Mesothelial cell of epicardium (in vitro differentiated cells): ENCODE measurements at places on chromosomes 6 and 20. TPM values are rescaled to one million over a fixed set of nuclear protein-coding genes. Genes with fewer than 3 reads are reported as not detected.
A peak's percentile ranks its signal among the peaks of the same experiment; 100 is the strongest.

GRCh38 chr6:82690283-82690682, 326.7 kb downstream of the TPBG start:
- no peaks in the 10 kb centered on the region for H3K27me3 ChIP-seq
- no peak for DNase-seq
- no peak overlapping the region for H3K27ac ChIP-seq
- H3K4me1 ChIP-seq = peaks cover 31% of the 10 kb centered on the region

- no peaks in the 10 kb centered on the region for H3K36me3 ChIP-seq
- DNase-seq = no peak
- H3K4me3 ChIP-seq = no peak overlapping the region
- H3K4me1 ChIP-seq = peaks cover 8% of the 10 kb centered on the region
Measured at GRCh38 chr6:134683783-134684422, 266.0 kb downstream of the ALDH8A1 start.

DNA sequence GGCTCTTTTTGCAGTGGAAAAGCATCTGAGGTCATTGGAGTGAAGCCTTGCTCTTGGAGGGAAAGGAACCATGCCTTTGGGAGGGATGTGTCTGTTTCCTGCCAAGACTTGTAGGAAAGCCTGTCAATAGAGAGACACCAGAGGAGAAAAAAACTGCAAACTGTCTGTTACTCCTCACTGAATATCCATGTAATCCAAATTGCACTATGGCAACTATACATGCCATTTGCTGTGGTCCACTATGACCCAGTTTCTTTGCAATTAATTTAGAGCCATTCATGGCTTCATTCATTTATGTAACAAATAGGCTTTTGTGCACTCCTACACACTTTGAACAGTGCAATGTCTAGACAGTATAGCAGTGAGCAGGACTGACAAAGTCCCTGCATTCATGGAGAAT, 296.5 kb downstream of the SLC35F1 start:
- no peak overlapping the region for H3K4me3 ChIP-seq
- DNase-seq = no peak
- no peaks in the 10 kb centered on the region for H3K27me3 ChIP-seq
- no peaks in the 10 kb centered on the region for H3K4me1 ChIP-seq

The SNX21 gene
- total RNA-seq = 15.8 to 21.0 TPM (median 17.3 TPM) in 3 replicates

The TOX2 gene
- 0.64 to 0.94 TPM (median 0.70 TPM) in 3 replicates for total RNA-seq

DNA sequence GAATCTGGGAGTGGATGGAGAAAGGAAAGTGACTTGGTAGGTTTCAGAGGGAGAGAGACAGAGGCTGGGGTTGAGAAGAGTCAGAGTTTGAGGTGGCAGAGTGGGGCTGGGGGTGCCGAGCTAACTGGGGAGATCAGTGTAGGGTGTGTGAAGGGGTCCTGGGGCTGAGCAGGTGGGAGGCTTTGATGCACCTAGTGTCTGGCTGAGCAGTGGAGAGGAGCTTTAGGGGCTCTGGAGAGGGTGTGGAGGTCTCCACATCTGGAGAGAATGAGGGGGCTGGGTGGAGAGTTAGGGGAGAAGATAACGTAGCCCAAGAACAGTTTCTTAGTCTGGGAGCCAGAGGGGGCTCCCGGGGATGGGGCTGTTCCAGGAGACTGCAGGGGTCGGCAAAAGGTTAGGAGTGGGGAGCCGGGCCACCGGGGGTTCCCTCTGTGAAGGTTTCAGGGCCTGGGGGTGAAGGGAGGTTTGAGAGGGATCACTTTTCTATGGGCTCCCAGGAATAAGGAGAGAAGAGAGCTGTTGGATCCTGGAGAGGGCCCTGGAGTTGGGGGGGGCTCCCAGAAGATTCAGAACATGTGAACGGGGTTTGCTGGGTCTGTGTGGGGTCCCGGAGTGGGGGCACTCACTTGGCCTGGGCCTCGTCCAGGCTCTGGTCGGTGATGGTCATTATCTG, 797 bp downstream of the PBX2 start:
- peak overlapping the region; percentile 97 for H3K27ac ChIP-seq
- no peaks in the 10 kb centered on the region for H3K27me3 ChIP-seq
- DNase-seq = no peak
- H3K36me3 ChIP-seq = peaks cover 17% of the 10 kb centered on the region
- peak overlapping the region; percentile 86 for H3K4me3 ChIP-seq
- peaks cover 70% of the 10 kb centered on the region for H3K4me1 ChIP-seq

DNA sequence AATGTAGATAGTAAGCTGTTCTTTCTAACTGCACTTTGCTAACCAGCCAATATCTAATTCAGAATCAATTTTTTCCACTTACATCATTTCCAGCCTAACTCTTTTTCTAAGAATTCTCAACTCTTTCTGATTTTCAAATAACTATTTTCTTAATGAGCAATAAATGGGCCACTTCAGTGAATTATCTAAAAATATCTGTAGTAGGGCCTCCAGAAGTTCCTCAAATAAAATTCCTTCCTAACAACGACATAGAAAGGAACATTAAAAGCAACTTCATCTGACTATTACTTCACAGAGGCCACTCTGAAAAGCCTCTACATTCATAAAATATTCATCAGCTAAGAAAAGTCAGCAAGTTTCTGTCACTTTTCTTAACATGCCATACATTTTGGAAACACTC, 4.8 kb downstream of the COL12A1 start:
- H3K4me1 ChIP-seq = peaks cover 36% of the 10 kb centered on the region
- DNase-seq = no peak
- H3K4me3 ChIP-seq = no peak overlapping the region
- H3K36me3 ChIP-seq = no peaks in the 10 kb centered on the region
- H3K27me3 ChIP-seq = peaks cover 54% of the 10 kb centered on the region

GRCh38 chr6:35025232-35026188, 115.6 kb downstream of the TCP11 start:
- H3K27ac ChIP-seq = peak overlapping the region; percentile 92
- no peak for DNase-seq
- no peaks in the 10 kb centered on the region for H3K27me3 ChIP-seq
- no peak overlapping the region for H3K4me3 ChIP-seq
- peaks cover 6% of the 10 kb centered on the region for H3K36me3 ChIP-seq

The BNIP5 gene
- total RNA-seq = 0.09 TPM in 1 of 3 replicates, not detected in the others

- no peak overlapping the region for H3K27ac ChIP-seq
- H3K4me3 ChIP-seq = no peak overlapping the region
- H3K4me1 ChIP-seq = no peaks in the 10 kb centered on the region
- H3K36me3 ChIP-seq = no peaks in the 10 kb centered on the region
- H3K27me3 ChIP-seq = peaks cover 75% of the 10 kb centered on the region
Measured at GRCh38 chr20:23205611-23206041, 119.5 kb upstream of the CD93 start.

- no peaks in the 10 kb centered on the region for H3K27me3 ChIP-seq
- no peak overlapping the region for H3K27ac ChIP-seq
- no peaks in the 10 kb centered on the region for H3K36me3 ChIP-seq
- H3K4me3 ChIP-seq = no peak overlapping the region
- H3K4me1 ChIP-seq = peaks cover 14% of the 10 kb centered on the region
- DNase-seq = no peak
Measured at GRCh38 chr6:12546410-12547002, 170.1 kb upstream of the PHACTR1 start.

DNA sequence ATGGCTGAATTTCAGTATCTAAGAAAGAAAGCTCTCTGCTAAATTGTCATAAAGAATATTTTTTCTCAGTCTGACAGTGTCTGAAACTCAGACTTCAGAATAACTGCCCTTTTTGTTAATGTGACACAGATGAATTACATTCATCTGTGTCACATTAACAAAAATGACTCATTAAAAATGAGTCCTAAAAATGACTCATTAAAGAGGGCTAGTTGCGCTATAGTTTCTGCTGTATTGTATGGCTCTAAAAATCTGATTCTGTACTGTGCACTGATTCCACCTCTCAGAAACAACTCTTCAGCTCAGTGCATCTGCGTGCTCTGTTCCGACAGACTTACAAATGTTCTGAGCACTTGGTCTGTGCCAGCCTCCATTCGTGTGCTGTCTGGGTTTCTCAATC, 15.0 kb downstream of the RNF114 start:
- no peak for DNase-seq
- peaks cover 50% of the 10 kb centered on the region for H3K36me3 ChIP-seq
- no peak overlapping the region for H3K27ac ChIP-seq
- no peaks in the 10 kb centered on the region for H3K4me1 ChIP-seq
- no peak overlapping the region for H3K4me3 ChIP-seq
